ENCODE measurements at places on chromosomes 1 and 21.

DNA sequence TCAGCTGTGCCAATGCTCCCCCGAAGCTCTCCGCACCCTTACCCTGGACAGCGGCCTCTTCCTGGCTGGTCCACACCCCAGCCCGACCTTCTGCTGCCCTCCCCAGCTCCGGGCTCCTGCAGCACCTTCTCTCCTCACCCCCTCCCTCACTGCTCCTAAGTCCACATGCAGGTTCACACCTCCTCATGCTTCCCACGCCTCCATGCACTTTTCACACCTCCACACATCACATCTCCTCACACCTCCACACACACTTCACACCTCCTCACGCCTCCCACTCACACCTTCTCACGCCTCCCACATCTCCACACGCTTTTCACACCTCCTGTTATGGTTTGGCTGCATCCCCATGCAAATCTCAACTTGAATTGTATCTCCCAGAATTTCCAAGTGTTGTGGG is 18.9 kb downstream of the GPR137B start:
- H3K4me1 ChIP-seq = no peaks in the 10 kb centered on the region
- H3K4me3 ChIP-seq = no peak overlapping the region
- no peaks in the 10 kb centered on the region for H3K36me3 ChIP-seq
- no peak for DNase-seq
- no peaks in the 10 kb centered on the region for H3K27me3 ChIP-seq

DNA sequence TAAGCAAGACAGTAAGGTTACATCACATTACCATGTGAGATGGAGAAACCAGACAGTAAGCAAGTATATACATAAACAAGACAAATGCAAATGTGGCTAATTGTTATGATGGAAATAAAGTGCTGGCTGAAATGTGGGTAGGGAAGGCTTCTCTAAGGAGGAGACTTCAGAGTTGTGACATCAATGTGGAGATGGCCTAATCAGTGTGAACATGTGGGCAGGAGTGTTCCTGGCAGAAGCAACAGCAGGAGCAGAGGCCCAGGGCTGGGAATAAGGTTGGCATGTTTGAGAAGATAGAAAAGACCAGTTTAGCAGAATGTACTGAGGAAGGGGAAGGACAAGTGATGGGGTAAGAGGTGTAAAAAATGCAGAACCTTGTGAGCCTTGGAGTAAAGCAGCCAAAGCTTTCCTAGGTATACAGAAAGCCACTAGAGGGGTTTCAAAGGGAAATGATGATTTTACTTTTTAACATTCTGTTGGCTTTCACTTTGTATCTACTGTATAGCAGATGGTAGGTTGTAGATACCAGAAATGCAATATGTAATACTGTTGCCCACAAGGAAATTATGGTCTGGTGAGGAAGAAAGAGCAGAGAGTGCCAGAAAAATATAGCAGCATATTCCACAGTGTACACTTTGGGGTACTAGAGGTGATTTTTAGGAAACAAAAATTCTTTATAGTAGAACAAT is 197.4 kb downstream of the FGGY start:
- H3K4me3 ChIP-seq = no peak overlapping the region
- H3K36me3 ChIP-seq = no peaks in the 10 kb centered on the region
- no peaks in the 10 kb centered on the region for H3K27me3 ChIP-seq

- H3K27me3 ChIP-seq = no peaks in the 10 kb centered on the region
- H3K36me3 ChIP-seq = no peaks in the 10 kb centered on the region
- H3K27ac ChIP-seq = no peak overlapping the region
- DNase-seq = no peak
- no peak overlapping the region for H3K4me3 ChIP-seq
These were observed 35.2 kb downstream of the RRP1 start for GRCh38 chr21:43824333-43825241.

GRCh38 chr1:110726755-110727154 is 52.0 kb upstream of the KCNA3 start:
- DNase-seq = no peak
- H3K4me1 ChIP-seq = no peaks in the 10 kb centered on the region

- no peaks in the 10 kb centered on the region for H3K36me3 ChIP-seq
- DNase-seq = peak; percentile 93
- H3K4me1 ChIP-seq = peaks cover 77% of the 10 kb centered on the region
- H3K4me3 ChIP-seq = peak overlapping the region; percentile 56
- no peaks in the 10 kb centered on the region for H3K27me3 ChIP-seq
These were observed 2.2 kb downstream of the CRYBG2 start for GRCh38 chr1:26351590-26352337.

DNA sequence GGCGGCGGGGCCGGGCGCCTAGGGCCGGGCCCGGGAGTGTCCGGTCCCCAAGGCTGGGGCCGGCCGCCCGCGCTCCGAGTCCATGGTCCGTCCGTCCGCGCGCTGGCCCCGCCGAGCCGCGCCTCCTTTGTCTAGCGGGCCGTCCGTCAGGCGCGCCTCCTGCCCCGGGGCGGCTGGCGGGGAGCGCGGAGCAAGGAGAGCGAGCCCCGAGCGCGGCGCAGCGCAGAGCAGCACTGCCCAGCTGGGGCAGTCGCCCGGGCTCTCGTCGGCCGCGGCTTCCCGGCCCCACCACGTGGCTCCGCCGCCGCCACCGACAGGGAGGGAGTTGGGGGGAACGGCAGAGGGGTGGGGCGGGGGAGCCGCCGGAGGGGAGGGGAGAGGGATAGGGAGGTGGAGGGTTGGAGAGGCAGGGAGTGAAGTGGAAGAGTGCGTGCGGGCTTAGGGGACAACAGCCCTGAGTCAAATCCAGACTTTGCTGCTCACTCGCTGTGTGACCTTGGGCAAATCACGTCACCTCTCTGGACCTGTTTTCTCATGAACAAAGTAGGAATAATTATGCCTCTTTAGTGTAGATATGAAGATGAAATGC is at the start of gene NKAIN1:
TSS of gene NKAIN1 (minus strand) at position 235 of the 589 bp plus-strand sequence. CDS start 340 bp downstream, outside the sequence.
- no peaks in the 10 kb centered on the region for H3K4me1 ChIP-seq
- no peaks in the 10 kb centered on the region for H3K36me3 ChIP-seq
- H3K27ac ChIP-seq = no peak within 1 kb of the TSS

DNA sequence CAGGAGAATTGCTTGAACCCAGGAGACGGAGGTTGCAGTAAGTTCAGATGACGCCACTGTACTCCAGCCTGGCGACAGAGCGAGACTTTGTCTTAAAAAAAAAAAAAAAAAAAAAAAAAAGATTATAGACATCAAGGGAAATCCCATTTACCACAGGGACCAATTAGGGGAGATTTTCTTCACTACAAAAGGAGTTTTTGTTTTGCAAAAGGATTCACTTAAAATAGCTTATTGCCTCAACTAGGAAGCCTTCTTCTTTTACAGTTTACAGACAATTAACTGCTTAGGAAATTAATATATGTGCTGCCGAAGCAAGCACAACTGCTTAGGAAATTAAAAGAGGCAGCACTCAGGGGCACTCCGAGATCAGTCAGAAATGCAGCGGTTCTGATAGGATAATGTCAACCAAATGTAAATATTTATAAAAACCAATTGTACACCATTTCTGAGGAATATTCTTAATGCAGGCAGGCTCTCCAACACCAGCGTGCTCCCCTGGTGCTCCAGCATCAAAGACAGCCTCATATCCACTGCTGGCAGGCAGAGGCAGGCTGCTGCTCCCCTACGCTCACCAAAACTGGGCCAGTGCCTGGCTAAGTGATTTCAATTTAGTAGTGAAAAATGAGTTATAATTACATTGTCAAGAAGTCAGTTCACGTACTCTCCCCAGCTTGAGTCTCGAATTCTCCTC is 107.9 kb upstream of the RAB4A start:
- DNase-seq = no peak
- no peaks in the 10 kb centered on the region for H3K4me1 ChIP-seq
- H3K27ac ChIP-seq = no peak overlapping the region
- peaks cover 32% of the 10 kb centered on the region for H3K27me3 ChIP-seq
- H3K4me3 ChIP-seq = no peak overlapping the region

DNA sequence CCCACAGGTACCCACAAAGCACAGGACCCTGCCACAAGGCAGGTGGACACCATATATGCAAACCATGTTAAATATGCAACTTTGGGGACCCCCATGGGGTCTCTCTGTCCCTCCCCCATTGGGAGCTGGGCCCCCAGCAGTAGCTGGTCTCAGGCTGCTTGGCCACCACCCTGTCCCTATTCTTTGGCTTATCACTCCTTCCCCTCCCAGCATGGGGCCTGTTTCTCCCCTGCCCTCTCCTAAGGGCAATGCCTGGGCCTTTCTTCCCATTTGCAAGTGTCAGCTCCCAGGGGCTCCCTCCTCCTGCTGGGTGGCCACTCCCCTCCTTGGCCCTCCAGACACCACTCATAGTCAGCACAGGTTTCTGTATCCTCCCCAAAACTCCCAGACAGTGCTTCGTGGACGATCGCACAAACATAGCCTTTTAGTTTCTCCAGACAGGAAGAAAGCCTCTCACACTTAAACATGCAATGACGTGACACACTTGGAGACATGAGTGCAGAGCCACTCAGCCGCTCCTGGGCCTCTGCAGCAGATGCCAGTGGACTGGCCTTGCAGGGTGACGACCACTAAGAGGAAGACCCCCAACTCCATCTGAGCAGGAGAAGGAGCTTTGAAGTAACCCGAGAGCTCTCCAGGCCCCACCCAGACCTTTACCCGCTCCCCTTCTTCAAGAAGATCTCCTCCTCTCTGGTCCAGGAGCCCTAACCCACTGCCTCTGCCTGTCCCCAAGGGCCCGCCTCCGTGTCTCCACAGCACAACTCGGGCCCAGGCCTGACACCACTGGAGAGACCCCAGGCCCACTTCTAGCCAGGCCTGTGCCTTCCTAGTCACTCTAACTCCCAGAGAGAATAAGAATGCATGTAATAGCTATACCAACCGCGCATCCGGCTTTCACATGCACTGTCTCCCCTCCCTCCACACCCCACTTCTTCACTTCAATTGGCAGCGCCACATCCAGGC is 22.9 kb downstream of the CITED4 start:
- no peaks in the 10 kb centered on the region for H3K36me3 ChIP-seq
- no peak for DNase-seq
- H3K27ac ChIP-seq = no peak overlapping the region
- H3K4me3 ChIP-seq = no peak overlapping the region
- no peaks in the 10 kb centered on the region for H3K27me3 ChIP-seq
- no peaks in the 10 kb centered on the region for H3K4me1 ChIP-seq

DNA sequence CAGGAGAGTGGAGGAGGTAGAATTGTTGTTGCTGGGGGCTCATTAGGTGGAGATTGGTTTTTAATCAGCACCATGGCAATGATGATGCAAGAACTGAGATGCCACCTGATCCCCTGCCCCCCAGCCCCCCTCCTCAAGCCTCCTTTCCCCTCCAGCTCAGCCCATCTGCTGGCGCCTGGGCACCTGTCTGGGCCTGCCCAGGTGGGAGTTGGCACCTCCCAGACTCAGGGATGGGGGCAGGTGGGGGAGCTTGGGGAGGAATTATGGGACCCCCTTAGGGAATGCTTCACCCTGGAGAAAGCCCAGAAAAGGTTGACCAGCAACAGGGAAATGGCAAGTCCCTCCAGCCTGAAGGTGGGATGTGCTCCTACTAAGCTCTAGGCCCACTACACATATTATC is 1.5 kb upstream of the NHLH1 start:
- H3K4me1 ChIP-seq = no peaks in the 10 kb centered on the region
- no peaks in the 10 kb centered on the region for H3K27me3 ChIP-seq
- H3K36me3 ChIP-seq = no peaks in the 10 kb centered on the region
- H3K4me3 ChIP-seq = no peak overlapping the region

DNA sequence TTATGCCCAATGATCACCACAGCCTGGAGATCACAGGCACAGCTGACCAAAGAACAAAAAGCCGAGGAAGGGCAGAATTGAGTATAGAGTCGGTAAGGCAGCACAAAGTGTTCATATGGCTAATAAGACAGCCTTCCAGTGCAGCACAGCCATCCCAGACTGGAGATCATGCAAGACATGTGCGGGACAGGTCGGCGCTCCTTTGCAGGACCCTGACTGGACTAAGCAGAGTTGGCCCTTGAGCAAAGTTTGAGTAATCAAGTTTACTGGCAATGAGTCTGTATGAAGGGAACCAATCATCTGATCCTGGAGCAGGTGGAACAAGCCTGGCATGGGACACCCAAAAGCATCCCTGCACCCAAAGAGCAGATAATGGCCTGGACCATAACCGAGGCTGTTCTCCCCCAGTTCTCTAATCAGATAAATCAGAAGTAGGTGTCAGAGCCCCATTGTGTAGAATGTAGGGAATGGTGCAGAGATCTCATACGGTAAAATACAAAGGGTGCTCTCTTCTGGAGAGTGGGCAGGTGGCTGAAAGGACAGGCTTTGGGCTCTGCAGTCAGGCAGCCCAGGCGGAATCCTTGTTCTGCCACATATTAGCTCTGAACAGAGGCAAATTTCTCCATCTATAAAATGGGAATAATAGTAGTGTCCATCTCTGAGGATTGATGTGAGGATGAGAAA is 10.7 kb upstream of the DNASE2B start:
- peaks cover 22% of the 10 kb centered on the region for H3K4me1 ChIP-seq
- H3K4me3 ChIP-seq = no peak overlapping the region
- H3K27ac ChIP-seq = no peak overlapping the region
- no peaks in the 10 kb centered on the region for H3K36me3 ChIP-seq
- no peak for DNase-seq
- no peaks in the 10 kb centered on the region for H3K27me3 ChIP-seq

GRCh38 chr1:112457955-112458354 is 50.8 kb upstream of the WNT2B start:
- H3K27ac ChIP-seq = no peak overlapping the region
- H3K4me1 ChIP-seq = peaks cover 13% of the 10 kb centered on the region
- peaks cover 40% of the 10 kb centered on the region for H3K36me3 ChIP-seq
- H3K4me3 ChIP-seq = no peak overlapping the region
- DNase-seq = no peak
- no peaks in the 10 kb centered on the region for H3K27me3 ChIP-seq

- H3K27me3 ChIP-seq = no peaks in the 10 kb centered on the region
- H3K27ac ChIP-seq = no peak overlapping the region
- no peak for DNase-seq
- H3K36me3 ChIP-seq = no peaks in the 10 kb centered on the region
- no peaks in the 10 kb centered on the region for H3K4me1 ChIP-seq
These were observed 42.5 kb downstream of the RPRD2 start for GRCh38 chr1:150406483-150406882.

GRCh38 chr1:109501644-109502363 is 7.7 kb downstream of the AMIGO1 start:
- H3K4me1 ChIP-seq = peaks cover 13% of the 10 kb centered on the region
- no peaks in the 10 kb centered on the region for H3K27me3 ChIP-seq
- no peak for DNase-seq

DNA sequence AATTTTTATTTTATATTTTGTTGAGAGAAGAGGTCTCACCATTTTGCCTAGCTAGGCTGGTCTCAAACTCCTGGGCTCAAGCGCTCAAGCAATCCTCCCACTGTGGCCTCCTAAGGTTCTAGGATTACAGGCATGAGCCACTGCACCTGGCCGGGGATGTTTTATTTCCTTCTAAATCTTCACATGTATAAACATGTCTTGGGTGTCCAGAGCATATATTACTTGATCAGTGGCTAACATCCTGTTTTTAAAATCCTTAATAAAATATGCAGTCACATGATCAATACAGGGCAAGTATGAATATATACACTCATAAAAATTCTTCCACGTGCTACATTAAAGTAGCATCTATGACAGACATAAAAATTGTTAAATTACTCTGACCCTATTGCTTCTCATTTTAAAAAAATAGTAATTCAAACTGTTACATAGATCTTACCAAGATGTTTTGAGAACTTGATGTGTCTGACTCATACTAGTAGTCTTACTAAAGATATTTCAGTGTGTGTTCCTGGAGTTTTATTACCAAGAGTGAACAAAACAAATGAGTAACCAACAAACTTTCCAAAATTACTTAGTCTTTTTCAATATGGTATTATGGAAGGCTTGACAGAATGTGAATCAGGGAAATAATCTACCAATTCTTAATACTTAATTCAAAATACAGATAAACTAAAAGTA is 222.5 kb downstream of the SLC45A1 start:
- no peak for DNase-seq
- H3K36me3 ChIP-seq = no peaks in the 10 kb centered on the region
- no peaks in the 10 kb centered on the region for H3K27me3 ChIP-seq
- no peak overlapping the region for H3K4me3 ChIP-seq
- H3K4me1 ChIP-seq = no peaks in the 10 kb centered on the region
